Activated CD8-positive, alpha-beta memory T cell treated with anti-CD3 and anti-CD28 coated beads, Interleukin-2, amount 10 ng/mL, durations not matched to agents 7 days and 5 days (primary cell): ENCODE measurements at places on chromosomes 4 and X. TPM values are rescaled to one million over a fixed set of nuclear protein-coding genes. Genes with fewer than 3 reads are reported as not detected.

- no peak for DNase-seq
Observed at GRCh38 chrX:40349251-40349650, 231.5 kb upstream of the ATP6AP2 start.

GRCh38 chrX:154140206-154140605, 3.8 kb upstream of the OPN1LW start:
- no peak for DNase-seq

GRCh38 chr4:93828332-93828994, at the start of gene ATOH1:
TSS of gene ATOH1 (plus strand) at chr4:93828753. CDS start at chr4:93828927, 174 bp downstream.
- DNase-seq: no peak

DNA sequence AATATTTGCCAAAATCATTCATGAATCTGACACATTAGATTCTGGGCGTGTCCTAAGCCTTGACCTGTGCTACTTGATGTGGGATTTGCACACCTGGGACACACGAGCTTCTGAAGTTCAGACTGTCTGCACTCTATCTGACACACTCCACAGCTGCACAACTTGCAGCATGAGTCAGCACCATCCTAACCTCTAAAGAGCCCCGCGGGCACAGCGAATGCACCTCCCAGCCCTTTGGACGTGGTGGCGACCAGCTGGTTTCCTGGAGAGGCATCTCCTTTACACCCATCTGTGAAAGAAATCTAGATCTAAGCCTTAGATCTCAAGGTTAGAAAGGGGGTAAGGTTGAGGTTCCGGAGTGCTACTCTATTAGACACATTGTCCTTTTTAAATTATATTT, 69.2 kb downstream of the SORBS2 start:
- no peak for DNase-seq

DNA sequence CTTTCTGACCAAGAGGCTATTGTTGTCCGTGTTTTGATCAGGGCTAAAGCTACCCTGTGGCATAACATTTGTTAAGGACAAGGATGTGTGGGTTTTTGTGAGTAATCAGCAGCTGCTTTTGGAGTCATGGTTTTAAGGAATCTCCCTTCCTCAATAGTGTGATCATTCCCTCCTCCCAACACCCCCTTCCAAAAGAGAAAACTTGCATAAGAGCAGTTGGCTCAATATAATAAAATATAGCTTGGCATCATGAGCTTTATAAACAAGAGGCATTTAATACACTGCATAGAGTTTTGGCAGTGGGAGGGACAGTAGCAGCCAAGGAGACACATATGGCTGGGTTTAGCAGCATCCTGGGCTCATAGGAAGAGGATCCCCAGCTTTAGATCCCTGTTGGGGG, 84.7 kb downstream of the NHS start:
- no peak for DNase-seq

GRCh38 chrX:139936259-139936658, 3.4 kb upstream of the ATP11C start:
- DNase-seq: no peak

DNA sequence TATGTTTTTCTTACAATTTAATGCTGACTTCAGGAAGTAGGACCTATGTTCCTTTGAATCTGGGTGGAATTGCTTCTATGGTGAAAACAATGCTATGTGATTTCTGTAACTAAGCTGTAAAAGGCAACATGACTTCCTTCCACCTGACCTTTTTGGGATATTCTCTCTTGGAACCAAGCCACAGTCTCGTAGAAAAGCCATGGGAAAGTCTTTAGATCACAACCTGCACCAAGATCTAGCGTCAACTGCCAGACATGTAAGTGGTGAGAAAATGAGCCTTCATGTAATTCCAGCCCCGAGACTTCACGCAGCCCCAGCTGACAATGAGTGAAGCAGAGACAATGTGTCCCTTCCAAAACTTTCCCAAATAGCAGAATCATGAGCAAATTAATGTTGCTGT, 297.0 kb upstream of the DCAF8L1 start:
- DNase-seq: no peak

- no peak for DNase-seq
Observed at GRCh38 chr4:17126321-17126966, 228.0 kb upstream of the LDB2 start.

GRCh38 chrX:24005028-24005427, 22.0 kb downstream of the KLHL15 start:
- no peak for DNase-seq

DNA sequence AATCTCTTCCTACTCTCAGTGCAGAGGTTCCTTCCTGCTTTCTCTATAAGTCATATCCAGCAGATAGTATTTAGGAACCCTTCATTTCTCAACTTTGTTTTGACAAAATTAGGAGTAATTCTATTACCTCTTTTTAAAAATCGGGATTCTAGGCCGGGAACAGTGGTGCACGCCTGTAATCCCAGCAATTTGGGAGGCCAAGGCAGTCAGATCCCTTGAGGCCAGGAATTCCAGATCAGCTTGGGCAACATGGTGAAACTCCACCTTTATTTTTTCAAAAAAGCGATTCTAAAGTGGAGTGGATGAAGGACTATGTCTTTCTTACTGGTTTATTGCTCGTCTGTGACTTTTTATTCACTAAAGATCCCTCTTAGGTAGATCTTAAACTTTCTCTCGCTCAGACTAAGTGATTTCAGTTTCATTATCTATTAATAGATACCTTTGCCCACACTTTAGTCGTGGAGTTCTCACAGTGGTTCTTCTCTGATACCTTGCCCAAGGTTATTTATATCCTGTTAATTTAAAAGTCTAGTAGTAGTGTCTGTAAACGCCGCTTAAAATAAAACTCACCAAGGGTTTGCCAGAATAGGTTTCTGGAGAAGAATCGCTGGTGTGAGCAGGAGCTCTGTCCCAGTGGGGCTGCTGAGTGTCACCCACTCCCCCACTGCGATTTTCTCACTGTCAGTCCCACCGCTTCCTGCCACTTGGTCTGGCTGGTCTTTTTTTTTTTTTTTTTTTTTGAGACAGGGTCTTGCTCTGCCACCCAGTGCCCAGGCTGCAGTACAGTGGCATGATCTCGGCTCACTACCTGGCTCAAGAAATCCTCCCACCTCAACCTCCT, 27.0 kb upstream of the TMEM131L start:
- DNase-seq: peak; percentile 62

DNA sequence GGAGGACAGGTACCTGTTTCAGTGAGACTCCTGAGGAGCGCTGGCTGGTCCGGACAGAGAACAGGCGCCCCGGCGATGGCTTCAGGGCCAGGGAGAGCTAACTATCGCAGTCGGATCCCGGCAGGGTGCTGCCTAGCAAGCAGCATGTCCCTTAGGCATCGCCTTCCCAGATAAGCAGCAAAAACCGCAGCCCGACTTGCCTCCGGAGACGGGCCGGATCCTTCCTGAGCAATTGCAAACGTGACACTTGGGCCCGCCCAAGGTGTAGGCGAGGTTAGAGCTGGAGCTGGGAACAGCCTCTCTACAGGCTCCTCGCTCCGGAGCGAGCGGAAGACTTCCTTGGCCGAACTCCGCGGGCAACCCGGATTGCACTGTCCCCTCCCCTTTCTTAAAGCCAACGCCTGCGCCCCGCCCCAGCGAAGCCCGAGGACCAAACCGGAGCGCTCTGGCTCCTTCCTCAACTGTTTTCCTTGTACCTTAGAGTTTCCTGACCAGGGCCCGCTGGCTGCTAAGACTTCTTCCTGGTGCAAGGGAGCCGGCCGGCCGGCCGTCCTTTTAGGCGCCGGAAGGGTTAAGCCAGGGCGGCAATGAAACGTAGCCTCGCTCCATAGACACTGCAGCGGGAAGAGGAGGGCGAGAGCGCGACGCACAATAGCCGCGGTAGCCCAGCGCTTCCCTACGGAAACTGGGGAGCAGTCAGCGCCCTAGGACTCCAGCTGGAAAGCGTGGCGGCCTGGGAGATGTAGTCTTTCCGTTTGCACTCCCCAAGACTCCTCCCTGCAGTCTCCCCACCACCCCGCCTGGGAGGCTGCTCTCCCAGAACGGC, at the start of gene OPHN1:
Gene OPHN1 (minus strand): TSS at position 341 of the 826 bp plus-strand sequence. CDS start 475 bp downstream, outside the sequence.
- DNase-seq: no peak

GRCh38 chr4:83703752-83704151, 167.8 kb downstream of the GPAT3 start:
- DNase-seq: no peak

- DNase-seq: peak; percentile 41
Observed at GRCh38 chrX:24100713-24101112, 46.0 kb downstream of the EIF2S3 start.

DNA sequence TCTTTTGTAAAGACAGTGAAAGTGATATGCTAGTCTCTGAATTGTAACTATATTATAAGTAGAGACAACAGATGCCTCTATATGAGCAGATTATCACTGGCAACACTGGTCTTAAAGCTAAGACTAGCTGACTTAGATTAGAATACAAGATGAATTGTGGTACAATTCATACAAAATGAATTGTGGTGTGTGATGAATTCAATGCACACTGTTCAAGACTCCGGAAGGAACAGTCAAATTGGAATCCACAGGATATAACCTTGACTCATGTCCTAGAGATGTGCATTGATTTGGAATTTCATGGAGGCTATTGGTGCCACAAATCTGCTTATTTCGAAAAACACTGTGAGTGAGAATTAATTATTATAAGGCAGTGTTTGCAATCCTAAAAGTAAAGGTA, 701.8 kb downstream of the PCDH7 start:
- DNase-seq: no peak

GRCh38 chrX:33161829-33162228, 49.5 kb downstream of the DMD start:
- no peak for DNase-seq

- DNase-seq: no peak
Observed at GRCh38 chr4:40178672-40179071, 18.2 kb upstream of the RHOH start.

GRCh38 chrX:107672955-107673378, 44.7 kb downstream of the PRPS1 start:
- peak; percentile 84 for DNase-seq

GRCh38 chrX:133660281-133660680, 245.0 kb upstream of the GPC4 start:
- no peak for DNase-seq

GRCh38 chr4:116599859-116600258, 485.5 kb downstream of the TRAM1L1 start:
- no peak for DNase-seq

DNA sequence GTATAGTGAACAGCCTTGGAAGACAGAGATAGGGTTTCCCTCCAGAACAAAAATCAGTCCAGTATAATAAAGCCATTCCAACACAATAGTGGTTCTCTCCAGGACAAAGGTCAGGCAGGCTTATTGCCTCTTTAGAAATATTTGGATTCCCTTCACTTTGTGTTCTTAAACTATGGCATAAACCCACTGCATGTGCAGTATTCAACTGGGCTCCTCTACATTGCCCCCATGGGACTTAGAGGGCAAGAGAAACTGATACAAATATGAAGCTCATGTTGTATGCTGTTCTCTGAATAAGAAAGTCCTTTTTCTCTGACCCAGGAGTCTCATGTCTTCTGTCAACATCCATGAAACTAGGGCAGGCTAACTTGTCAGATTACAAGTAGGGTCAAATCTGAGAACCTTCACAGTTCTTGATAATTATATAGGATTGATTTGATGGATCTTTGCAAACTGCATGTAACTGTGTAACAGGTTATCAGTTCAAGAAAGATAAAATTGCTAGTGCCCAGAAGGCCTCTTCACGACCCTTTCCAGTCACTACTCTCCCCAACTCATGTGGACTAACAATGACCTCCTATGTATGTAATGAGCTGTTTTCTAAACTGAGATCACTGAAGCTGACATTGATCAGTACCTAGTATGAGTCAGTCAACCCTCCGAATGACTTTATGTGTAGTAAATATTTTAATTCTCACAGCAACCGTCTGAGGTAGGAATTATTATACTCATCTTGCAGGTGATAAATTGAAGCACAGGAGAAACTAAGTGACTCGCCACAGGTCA, 31.9 kb upstream of the FAM9C start:
- DNase-seq: no peak

- no peak for DNase-seq
Observed at GRCh38 chr4:146165221-146165620, 10.3 kb upstream of the LSM6 start.

- peak; percentile 38 for DNase-seq
Observed at GRCh38 chrX:16433021-16433420, 216.9 kb upstream of the S100G start.

GRCh38 chrX:63718010-63718694, 66.9 kb downstream of the ARHGEF9 start:
- DNase-seq: no peak

DNA sequence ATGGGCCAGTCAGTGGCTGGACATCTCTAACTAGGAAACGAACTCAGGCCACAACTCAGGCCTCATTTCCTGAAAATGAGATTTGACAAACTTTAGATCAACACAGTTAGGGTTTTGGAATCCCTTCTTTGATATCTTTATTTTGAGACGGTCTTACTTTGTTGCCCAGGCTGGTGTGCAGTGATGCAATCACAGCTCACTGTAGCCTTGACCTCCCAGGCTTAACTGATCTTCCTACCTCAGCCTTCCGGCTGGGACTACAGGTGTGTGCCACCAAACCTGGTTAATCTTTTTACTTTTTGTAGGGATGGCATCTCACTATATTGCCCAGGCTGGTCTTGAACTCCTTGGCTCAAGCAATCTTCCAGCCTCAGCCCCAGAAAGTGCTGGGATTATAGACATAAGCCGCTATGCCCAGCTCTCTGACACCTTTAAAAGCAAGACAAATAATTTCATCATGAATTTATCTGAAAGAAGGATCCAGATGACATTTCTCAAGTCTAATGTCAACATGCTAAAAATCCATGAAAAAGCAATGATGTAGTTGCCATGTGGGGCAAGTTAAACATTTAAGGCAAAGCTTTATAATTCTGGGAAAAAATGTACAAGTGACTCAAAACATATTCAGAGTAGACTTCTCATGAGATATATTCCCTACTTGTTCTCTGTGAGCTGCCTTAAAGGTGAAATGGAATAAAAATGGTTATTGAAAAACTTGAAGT, 89.1 kb upstream of the CBR4 start:
- DNase-seq: no peak

DNA sequence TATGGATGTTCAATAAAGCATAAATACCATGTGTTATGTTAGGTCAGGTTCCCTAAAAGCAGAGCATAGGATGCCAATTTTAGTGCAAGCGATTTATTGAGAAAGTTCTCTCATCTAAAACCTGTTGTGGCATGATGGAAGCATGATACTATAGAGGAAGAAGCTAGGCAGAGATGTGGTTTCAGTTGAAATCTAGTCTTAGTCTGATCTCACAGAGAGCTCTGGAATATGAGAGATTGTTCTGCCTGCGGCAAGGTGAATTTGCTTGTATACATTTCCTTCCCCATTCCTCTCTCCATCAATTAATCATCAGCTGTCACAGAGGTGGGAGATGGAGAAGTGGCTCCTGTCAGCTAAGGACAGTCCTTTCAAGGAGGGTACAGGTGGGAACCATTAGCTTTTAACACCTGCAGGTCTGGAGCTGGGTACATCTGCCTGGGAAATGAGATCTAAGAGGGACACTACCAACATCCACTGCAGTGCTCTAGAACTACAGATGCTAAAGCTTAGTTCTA, 252.4 kb downstream of the CFAP299 start:
- no peak for DNase-seq

GRCh38 chr4:162131256-162131655, 32.5 kb downstream of the FSTL5 start:
- DNase-seq: no peak

The CXCL3 gene
- not detected for total RNA-seq

The PDGFC gene
- total RNA-seq: not detected

The QDPR gene
- total RNA-seq: 24.6 TPM

The MANBA gene
- 12.1 TPM for total RNA-seq

The CHRNA9 gene
- 0.18 TPM for total RNA-seq

The BCLAF3 gene
- total RNA-seq: 7.6 TPM

The XPNPEP2 gene
- 1.2 TPM for total RNA-seq

The FRG2 gene
- not detected for total RNA-seq

The KDR gene
- not detected for total RNA-seq

The MAGEB1 gene
- total RNA-seq: not detected

The POLN gene
- total RNA-seq: 5.5 TPM

The CENPVL1 gene
- total RNA-seq: not detected

The DMP1 gene
- total RNA-seq: not detected
